ENCODE measurements at places on chromosomes 13 and 19.

DNA sequence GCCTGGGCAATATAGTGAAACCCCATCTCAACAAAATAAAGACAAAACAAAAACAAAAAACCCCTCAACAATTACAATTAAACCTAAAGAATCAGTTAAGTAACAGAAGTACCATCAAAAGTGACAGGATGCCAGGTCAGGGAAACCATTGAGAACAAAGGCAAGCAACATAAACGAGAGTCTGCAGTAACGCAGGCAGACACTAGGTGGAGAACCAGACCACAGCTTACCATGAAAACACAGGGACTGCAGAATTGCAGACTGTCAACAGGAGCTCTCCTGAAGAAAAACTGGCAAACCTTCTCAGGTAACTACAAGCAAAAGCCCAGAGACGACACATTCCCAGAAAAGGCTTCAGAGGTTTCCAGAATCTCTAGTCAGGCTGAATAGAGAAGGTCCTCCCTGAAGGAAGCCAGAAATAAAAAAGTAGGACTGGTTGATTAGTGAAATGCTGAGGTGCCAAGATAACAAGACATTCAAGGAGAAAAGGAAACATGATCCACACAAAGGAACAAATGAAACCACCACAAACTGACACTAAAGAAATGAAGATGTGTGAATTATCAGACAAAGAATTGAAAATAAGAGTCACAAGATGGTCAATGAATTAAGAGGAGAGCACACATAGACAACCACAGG, 2.2 kb upstream of the ZNF665 start:
- DNase-seq: peak; percentile 18

DNA sequence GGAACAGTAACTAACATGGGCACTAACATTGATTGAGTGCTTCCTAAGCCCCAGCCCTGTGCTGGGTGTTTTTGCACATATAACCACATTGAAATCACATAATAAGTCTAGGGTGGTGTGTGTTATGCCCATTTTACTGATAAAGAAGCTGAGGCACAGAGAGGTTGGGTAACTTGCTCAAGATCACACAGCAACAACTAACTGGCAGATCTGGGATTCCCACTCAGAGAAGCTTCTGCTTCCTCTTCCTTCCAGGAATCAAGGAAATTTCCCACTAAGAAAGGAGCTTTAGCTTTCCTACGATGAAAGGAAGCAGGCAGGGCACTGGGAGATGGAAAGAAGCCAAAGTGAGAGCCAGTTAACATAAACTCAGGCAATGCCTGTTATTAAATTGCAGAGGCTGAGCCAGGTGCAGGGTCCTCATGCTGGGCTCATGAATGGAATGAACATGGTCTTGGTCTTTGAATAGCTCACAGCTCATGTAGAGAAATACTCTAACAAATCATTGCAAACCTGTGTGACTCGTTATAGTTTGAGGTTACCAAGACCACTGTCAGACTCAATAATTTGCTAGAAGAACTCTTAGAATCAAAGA, 10.1 kb downstream of the SSC5D start:
- no peak for DNase-seq

DNA sequence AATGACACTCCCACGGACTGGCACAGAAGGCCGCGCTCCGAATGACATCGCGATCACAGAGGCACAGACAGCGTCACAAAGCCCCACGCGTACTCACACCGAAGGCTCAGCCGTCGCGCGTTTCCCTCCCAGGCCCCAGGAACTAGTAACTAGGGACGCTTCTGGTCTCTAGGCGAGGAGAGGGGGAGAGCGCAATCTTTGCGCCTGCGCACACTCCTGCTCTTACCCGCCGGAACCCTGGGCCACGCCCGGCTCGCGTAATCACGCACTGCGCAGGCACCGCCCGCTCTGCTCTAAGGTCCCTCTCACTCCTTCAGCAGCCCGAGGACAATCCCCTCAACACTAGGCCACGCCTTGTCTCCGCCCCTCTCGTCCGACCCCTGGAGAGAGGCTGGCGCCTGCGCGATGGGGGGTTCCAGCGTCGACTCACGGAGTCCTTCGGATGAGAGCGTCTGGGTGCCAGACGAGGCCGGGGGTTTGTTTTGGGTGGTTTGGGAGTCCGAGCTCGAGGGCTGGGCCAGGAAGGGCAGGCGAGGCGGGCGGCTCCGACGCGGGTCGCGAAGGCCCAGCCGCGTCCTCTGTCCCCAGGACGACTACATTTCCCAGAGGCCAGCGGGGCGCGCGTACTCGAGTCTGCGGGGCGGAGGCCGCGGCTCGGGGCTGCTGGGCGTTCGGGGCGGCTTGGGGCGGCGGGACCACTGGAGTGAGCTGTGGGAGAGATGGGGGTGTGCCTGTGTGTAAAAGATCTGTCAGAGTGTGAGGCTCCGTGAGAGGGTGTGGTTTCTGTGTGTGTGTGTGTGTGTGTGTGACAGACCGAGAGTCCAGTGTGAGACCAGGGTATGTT, at the start of gene ZNF471:
ZNF471 (plus strand) TSS at position 410 of the 844 bp plus-strand sequence. CDS start 3,717 bp downstream, outside the sequence.
- peak; percentile 92 for DNase-seq

DNA sequence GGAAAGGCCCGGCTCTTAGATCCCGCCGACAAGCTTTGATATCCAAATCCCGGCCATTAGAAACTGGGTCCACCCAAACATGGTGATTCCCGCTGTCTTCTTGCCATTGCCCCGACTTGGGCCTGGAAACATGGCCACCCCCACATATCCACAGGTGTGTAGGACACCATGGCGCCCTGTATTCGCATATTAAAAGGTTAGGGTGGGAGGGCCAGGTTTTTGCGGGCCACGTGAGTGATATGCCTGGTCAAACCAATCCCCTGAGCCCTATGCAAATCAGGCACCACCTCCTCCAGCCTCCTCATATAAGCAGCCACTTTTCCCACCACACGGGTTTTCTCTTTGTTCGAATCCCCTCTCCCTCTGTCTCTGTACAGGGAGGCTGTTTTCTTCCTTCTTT, 766.4 kb downstream of the UQCRFS1 start:
- no peak for DNase-seq

GRCh38 chr13:25687471-25688225, 315.9 kb downstream of the ATP8A2 start:
- DNase-seq: no peak

DNA sequence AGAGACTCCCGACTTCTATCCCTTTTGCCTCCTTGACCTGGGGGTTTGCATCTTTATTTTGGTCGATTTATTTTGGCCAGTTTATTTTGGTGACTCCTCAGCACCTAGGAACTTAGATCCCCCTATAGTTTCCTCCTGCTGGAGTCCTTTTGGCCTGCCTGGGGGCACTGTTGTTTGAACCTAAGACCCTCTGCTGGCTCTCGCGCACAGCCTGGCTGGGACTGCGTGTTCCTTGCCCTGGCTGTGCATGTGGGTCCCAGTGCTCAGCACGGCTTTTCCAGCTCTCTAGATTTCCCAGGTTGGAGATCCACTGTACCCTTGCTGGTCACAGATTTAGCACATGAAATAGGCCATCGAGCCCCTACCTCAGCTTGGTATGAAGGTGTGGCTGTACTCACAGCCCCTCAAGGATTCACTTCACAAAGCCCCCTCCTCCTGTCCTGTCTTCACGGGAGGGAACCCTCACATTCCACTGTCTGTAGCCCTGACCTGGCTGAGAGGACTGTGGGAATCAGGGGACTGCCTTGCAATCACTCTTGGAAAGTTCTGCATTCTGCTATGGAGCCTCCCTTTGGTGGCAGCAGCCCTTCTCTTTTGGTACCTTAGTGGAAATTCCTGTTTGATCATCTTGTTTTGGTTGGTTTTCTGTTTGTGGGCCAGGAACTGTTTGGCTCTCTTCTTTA, 8.3 kb downstream of the UBAC2 start:
- DNase-seq: no peak

DNA sequence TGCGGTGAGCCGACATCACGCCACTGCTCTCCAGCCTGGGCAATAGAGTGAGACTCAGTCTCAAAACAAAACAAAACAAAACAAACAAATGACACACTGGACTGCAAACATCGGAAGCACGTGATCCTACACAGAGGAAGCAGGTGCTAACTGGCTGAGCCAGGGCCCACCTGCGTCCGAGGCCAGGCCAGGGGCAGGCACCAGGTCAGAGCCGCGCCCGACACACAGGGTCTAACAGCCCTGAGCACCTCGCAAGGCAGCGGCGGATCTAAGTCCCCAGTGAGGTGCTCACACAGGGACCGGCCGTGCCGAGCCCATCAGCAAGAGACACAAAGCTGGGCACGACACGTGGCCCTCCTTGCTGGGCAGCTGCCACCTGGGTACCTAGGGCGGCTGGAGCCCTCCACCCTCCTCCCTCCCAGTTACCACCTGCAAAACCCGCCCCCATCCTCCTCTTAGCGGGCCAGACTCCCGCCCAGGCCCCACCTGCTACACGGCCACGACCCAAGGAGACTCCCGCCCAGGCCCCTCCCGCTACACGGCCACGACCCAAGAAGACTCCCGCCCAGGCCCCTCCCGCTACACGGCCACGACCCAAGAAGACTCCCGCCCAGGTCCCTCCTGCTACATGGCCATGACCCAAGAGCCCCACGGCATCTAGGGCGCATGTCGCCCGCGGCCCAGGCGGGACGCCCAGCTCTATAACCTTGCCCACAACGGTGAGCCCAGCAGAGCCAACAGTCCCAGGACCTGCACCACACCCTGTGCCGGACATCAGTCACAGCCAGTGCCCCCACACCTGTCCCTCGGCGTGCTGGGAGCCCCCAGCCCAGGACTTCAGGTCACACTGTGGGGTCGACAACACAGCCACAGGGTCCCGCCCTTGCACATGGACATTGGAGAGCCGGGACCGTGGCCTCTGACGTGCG, 15.6 kb downstream of the AP3D1 start:
- no peak for DNase-seq

GRCh38 chr13:70923863-70924752, 815.9 kb upstream of the KLHL1 start:
- no peak for DNase-seq

Measured in HS-5 (cell line).